Hypothalamus (tissue), 51 donors: ENCODE measurements at places on chromosomes 16 and 17.

DNA sequence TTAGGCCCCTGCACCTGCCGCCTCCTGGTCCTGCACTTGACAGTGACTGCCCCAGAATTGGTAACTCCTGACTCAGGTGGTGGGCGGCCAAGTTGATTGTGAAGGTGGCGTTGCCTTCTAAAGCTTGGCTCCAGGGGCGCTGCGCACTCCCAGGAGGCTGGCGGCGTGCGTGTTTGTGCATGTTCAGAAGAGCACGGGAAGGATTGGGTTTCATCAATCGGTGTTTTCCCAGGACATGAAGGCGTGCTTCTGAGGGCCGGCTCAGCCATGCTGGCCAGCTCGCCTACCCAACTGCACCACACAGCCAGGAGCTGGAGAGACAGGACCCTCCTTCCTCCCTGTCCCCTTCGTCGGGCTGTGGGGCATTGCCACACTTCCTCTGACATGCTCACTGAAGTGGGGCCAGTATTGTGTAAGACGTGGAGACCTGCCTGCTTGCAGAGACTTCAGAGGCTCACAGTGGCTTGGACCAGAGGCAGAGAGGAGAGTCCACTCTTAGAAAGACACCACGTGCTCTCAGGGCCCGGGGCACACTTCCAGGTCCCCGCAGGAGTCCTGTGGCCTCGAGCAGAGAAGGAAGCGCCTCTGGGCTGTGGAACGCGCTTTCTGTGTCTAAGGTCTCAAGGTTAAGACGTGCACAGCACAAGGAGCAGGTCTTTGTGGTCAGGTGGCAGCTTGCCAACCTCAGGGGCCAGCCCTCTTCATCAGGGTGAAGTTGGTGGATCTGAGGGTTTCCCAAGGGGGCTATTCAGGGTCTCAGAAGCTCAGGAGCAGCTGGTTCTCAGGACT, 2.8 kb downstream of the RAB40C start:
- DNase-seq: peak; percentile 72

DNA sequence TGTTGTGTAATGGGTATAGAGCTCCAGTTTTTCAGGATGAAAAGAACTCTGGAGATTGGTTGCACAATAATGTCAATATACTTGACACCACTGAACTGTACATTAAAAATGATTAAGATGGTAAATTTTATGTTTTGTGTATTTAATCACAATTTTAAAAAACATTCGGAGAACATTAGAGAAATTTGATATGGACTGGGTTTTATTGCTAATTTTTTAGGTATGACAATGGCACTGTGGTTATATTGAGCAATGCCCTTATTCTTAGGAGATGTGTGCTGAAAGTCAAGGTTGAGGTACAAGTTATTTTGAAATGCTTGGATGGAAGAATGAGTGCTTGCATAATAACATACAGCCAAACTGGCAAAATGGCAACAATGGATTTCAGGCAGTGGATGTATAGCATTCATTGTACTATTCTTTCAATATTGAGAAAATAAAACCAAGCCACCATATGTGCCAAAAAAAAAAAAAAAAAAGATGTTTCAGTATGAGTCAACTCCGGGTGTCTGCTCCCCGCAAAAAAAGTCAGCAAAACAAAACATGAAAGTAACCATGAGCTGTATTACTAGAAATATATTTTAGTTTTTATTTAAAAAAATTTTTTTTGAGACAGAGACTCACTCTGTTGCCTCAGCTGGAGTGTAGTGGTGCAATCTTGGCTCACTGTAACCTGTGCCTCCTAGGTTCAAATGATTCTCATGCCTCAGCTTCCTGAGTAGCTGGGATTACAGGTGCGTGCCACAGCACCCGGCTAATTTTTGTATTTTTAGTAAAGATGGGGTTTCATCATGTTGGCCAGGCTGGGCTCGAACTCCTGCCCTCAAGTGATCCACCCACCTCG, 19.8 kb downstream of the HOXB1 start:
- DNase-seq: no peak

DNA sequence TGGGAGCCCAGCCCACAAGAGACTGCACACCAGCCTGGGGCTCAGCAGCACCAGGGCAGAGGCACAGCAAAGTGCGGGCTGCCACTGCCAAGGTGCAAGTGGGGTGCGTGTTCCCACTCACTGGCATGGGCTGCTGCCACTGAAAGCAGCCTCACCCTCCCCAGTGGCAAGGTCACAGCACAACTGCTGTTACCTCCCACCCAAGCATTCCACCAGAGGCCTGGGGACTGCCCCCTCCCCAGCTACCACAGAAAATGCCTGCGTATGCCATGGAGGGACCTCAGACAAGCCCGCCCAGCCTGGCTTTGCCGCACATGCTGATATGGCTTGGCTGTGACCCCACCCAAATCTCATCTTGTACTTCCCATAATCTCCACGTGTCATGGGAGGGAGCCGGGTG, 33.1 kb downstream of the MEAK7 start:
- DNase-seq: no peak

GRCh38 chr17:19996086-19996485, 13.1 kb upstream of the SPECC1 start:
- DNase-seq: no peak

- DNase-seq: no peak
These were observed 75.2 kb downstream of the COX10 start for GRCh38 chr17:14144508-14144907.

- DNase-seq: no peak
These were observed 6.5 kb upstream of the RBFOX3 start for GRCh38 chr17:79617304-79617703.

- no peak for DNase-seq
These were observed 19.4 kb downstream of the KPNB1 start for GRCh38 chr17:47669081-47669480.

DNA sequence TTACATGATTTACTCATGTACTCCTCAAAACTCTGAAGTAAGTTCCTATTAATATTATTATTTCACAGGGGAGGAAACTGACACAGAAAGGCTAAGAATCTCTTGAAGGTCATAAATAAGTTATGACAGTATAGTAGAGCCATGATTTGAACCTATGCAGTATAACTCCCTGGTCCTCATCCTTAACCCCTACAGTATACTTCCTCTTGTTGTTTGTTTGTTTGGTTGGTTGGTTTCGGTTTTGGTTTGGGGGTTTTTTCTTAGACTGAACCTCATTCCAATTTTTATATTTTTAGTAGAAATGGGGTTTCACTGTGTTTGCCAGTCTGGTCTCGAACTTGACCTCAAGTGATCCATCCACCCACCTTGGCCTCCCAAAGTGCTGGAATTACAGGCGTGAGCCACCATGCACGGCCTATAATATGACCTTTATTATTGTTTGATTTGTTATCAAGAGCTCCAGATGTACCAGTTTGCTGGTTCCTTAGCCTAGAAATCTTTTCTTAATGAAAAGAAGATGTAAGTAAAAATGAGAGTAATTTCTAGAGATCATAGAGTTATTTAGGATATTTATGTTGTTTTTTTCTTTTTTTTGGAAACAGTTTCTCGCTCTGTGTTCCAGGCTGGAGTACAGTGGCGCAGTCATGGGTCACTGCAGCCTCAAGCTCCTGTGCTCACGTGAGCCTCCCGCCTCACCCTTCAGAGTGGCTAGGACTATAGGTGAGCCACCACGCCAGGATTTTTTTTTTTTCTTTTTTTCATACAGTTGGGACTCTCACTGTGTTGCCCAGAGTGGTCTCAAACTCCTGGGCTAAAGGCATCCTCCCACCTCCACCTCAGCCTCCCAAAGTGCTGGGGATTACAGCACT, 4.8 kb downstream of the PRR11 start:
- DNase-seq: no peak
